ENCODE measurements at places on chromosomes 2 and 18. TPM values are rescaled to one million over a fixed set of nuclear protein-coding genes. Genes with fewer than 3 reads are reported as not detected.

The TNFRSF11A gene
- total RNA-seq: 0.08 TPM

The INHA gene
- 0.18 TPM for total RNA-seq

The ZAP70 gene
- total RNA-seq: not detected

The FSHR gene
- not detected for total RNA-seq

The KLHL29 gene
- 2.9 TPM for total RNA-seq

Measured in fibroblast of the aortic adventitia (primary cell).